ENCODE measurements at places on chromosomes 5 and 9. TPM values are rescaled to one million over a fixed set of nuclear protein-coding genes. Genes with fewer than 3 reads are reported as not detected.
A peak's percentile ranks its signal among the peaks of the same experiment; 100 is the strongest.

Gene FYB1
- not detected for total RNA-seq

Gene CCNJL
- total RNA-seq: 8.4 TPM

Gene MCTP1
- 2.9 TPM for total RNA-seq

Gene LRRC14B
- not detected for total RNA-seq

Gene ANXA1
- 1.1 TPM for total RNA-seq

Gene DTWD2
- total RNA-seq: 7.2 TPM

Gene RGS7BP
- 1.4 TPM for total RNA-seq

Gene TAF11L6
- total RNA-seq: not detected

Gene LHX6
- not detected for total RNA-seq

GRCh38 chr9:36424289-36425055, 24.4 kb upstream of the RNF38 start:
- DNase-seq: no peak
- H3K27me3 ChIP-seq: no peaks in the 10 kb centered on the region
- no peak overlapping the region for H3K4me3 ChIP-seq
- H3K4me1 ChIP-seq: peaks cover 35% of the 10 kb centered on the region
- peaks cover 19% of the 10 kb centered on the region for H3K36me3 ChIP-seq

DNA sequence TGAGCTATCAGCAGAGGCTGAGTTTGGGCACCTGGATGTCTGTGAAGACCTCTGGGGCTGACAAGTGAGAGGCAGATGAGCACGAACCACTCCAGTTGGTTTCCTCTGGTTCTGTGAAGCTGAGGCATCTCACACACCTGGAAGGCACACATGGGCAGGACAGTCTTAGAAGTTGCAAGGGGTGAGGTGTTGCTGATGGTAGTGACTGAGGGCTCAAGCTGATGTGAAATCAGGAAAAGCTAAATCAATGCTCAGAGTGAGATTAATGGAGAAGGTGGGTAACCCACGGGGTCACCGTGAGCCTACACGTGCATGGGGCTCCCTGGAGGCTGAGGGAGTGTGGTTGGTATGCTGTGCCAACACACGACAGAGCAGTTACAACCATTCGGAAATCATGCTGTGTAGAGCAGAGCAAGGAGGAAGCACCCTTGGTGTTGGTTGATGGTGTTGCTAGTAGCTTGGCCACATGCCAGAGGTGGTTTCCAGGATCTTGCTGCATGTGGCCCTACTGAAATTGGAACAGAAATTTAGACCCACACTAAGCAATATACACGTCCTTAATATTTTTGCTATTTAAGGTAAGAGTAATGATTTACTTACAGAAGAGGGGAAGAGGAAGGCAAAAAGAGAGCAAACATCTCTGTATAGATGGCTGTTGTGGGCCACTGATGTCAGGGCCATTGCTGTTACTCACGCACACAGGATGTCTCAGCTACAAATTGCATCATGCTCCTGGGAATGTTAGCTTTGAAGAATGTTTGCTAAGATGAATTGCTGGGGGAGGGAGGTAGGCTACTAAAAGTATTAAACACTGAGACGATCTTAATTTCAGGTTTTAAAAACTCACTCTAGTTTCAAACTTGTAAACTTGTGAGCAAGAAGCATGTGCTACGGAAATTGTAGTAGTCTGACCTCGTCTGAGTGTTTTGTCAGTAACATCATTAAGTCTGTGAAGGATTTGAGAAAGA, 170.5 kb downstream of the ARHGEF28 start:
- H3K27me3 ChIP-seq: no peaks in the 10 kb centered on the region
- H3K4me3 ChIP-seq: no peak overlapping the region
- no peak overlapping the region for H3K27ac ChIP-seq
- H3K36me3 ChIP-seq: no peaks in the 10 kb centered on the region
- DNase-seq: no peak

- no peak overlapping the region for H3K27ac ChIP-seq
- no peak overlapping the region for H3K4me3 ChIP-seq
- no peaks in the 10 kb centered on the region for H3K4me1 ChIP-seq
- DNase-seq: no peak
Measured at GRCh38 chr5:132500244-132500930, 9.8 kb upstream of the IRF1 start.

DNA sequence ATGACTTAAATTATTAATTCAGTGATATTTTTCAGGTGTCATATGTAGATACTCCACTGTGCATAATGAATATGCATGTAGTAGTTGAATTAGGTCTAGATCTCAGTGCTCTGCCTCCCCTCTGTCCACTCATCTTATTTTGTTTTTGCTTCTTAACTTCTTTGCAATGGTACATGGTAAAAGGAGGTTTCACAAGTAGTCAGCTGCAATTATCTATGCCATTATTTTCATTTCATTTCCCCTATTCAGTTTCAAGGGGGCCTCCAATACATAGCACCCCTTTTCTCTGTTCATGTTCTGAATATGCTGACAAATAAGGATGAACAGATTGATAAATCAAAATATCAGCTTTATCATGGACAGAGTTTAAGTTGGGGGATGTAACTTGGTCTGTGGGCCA, 511.6 kb upstream of the ZNF608 start:
- no peak for DNase-seq
- no peak overlapping the region for H3K27ac ChIP-seq
- H3K36me3 ChIP-seq: no peaks in the 10 kb centered on the region
- H3K27me3 ChIP-seq: no peaks in the 10 kb centered on the region

DNA sequence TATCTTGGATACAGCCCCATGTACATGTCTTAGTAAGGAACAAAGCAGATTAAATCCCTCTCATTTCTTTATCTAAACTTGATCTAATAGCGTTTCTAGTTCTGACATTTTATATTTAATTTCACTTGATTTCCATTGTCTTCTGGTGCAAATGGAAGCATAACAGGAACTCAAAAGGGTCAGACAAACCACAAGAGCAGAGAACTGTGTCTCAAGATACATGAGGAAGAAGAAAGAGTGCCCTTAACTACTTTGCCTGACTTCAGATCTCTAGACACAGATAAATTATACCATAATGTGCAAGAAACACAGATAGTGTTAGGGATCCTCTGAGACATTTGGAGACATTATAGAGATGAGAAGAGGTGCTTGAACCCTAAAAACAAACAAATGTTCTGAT, 20.7 kb upstream of the STX17 start:
- no peaks in the 10 kb centered on the region for H3K27me3 ChIP-seq
- H3K4me1 ChIP-seq: peaks cover 13% of the 10 kb centered on the region
- no peak overlapping the region for H3K27ac ChIP-seq

GRCh38 chr9:100427366-100428263, 672 bp downstream of the MSANTD3 start:
- peaks cover 21% of the 10 kb centered on the region for H3K4me1 ChIP-seq
- peak; percentile 82 for DNase-seq
- H3K27ac ChIP-seq: peak overlapping the region; percentile 69
- peak overlapping the region; percentile 99 for H3K4me3 ChIP-seq
- H3K27me3 ChIP-seq: no peaks in the 10 kb centered on the region

DNA sequence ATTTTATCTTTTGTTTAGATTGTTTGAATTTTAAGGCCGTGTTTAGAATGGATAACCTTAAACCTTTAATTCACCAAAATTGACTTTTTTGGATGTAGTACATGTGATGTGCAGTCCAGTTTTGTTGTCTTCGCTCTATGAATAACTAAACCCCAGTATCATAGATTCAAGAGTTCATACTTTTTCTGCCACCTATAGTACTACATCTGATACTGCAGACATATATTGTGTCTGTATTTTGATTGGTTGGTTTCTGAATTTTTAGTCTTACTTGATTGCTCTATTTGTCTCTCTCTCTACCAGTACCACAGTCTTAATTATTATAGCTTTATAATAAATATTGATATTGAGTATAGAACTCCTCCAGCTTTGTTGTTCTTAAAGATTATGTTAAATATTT, 58.1 kb downstream of the PPIP5K2 start:
- no peaks in the 10 kb centered on the region for H3K4me1 ChIP-seq
- no peaks in the 10 kb centered on the region for H3K27me3 ChIP-seq
- H3K36me3 ChIP-seq: peaks cover 12% of the 10 kb centered on the region
- no peak for DNase-seq

- no peaks in the 10 kb centered on the region for H3K36me3 ChIP-seq
- H3K27me3 ChIP-seq: no peaks in the 10 kb centered on the region
- no peak overlapping the region for H3K4me3 ChIP-seq
- no peak overlapping the region for H3K27ac ChIP-seq
- H3K4me1 ChIP-seq: no peaks in the 10 kb centered on the region
Measured at GRCh38 chr5:135632798-135633197, 54.0 kb upstream of the CXCL14 start.

DNA sequence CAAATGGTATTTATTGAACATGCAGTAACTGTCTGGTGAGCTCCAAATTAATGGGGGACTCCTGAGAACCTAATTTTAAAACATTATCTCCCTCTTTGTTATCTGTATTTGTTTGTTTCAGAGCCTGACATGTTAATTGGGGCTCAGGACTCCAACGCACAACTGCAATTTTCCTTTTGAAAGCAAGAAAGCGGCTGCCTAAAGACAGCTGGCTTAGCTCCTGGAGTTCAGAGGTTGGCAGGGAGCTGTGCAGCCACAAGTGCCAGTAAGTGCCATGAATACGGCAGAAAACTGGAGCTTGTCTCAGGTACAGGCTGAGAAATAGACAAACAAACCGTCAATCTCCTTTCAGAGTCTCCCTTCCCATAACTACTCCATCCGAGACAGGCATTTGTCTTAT, 80.9 kb downstream of the PPP2R2B start:
- peak overlapping the region; percentile 21 for H3K4me3 ChIP-seq
- no peaks in the 10 kb centered on the region for H3K36me3 ChIP-seq
- peak overlapping the region; percentile 91 for H3K27ac ChIP-seq
- peaks cover 78% of the 10 kb centered on the region for H3K4me1 ChIP-seq
- DNase-seq: peak; percentile 69

GRCh38 chr9:78396087-78396486, 99.2 kb downstream of the PSAT1 start:
- no peak overlapping the region for H3K4me3 ChIP-seq
- DNase-seq: no peak
- no peaks in the 10 kb centered on the region for H3K36me3 ChIP-seq
- H3K27ac ChIP-seq: no peak overlapping the region
- peaks cover 22% of the 10 kb centered on the region for H3K4me1 ChIP-seq
- no peaks in the 10 kb centered on the region for H3K27me3 ChIP-seq

DNA sequence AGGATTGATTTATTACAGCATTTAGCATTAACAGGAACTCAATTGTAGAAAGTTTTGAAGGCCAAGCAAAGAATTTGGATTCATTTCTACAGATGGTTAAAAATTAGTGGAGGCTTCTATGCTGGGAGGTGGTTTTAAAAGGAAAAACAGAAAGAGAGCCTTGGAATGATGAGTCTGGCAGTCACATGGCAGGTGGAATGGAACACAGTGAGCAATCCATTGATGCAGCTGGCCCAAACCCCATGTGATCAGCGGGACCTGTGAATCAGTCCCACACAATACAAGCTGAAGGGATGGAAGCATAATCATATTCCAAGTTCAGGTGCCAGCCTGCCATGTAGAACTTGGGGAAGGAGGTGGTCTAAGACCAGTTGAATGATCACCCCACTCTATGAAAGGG, 147.9 kb downstream of the PIP5K1B start:
- H3K4me3 ChIP-seq: no peak overlapping the region
- no peak for DNase-seq
- no peaks in the 10 kb centered on the region for H3K4me1 ChIP-seq
- H3K27ac ChIP-seq: no peak overlapping the region

GRCh38 chr5:38285226-38285625, 26.9 kb downstream of the EGFLAM start:
- H3K36me3 ChIP-seq: no peaks in the 10 kb centered on the region
- H3K27ac ChIP-seq: no peak overlapping the region
- DNase-seq: no peak
- no peaks in the 10 kb centered on the region for H3K27me3 ChIP-seq
- peaks cover 10% of the 10 kb centered on the region for H3K4me1 ChIP-seq

DNA sequence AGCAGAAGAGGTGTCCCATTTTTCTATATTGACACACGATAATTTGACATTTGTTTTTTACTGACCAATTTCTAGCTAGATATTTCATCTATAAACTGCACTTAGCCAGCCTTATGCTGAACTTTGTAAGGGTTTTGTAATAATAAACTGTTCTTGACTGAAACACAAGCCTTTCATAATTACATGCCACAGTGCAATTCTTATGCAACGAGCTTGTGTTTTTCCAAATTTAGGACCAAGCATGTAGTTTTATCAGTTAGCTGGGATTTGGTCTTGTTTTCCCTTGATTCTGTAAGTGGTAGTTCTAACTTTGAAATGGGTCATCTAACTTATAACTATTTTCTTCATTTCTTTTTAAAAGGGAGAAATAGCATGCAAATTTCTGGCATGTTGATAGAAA, 1.3 kb upstream of the LURAP1L start:
- no peak for DNase-seq
- H3K36me3 ChIP-seq: no peaks in the 10 kb centered on the region
- no peak overlapping the region for H3K4me3 ChIP-seq
- no peak overlapping the region for H3K27ac ChIP-seq

GRCh38 chr9:108671176-108671575, 184.6 kb downstream of the ACTL7B start:
- no peaks in the 10 kb centered on the region for H3K36me3 ChIP-seq
- no peaks in the 10 kb centered on the region for H3K4me1 ChIP-seq

DNA sequence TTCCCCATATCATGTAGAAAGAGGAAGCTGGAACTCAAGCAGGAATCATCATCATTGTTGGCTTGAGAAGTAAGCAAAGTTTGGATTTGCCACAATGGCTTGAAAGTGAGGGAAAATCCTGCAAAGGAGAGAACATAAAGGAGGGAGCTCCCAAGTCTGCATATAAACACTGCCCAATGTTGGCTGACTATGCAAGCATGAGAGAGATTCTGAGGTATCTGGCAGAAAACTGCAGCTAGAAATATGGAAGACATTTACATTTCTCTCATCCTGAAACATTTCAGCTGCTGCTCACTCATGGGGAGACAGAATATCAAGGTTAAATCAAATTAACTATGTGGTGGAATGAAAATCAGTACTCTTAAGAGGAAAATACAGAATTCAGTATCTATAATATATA, 415.6 kb upstream of the TNC start:
- H3K27me3 ChIP-seq: no peaks in the 10 kb centered on the region
- no peak overlapping the region for H3K27ac ChIP-seq
- H3K4me3 ChIP-seq: no peak overlapping the region
- H3K4me1 ChIP-seq: no peaks in the 10 kb centered on the region

DNA sequence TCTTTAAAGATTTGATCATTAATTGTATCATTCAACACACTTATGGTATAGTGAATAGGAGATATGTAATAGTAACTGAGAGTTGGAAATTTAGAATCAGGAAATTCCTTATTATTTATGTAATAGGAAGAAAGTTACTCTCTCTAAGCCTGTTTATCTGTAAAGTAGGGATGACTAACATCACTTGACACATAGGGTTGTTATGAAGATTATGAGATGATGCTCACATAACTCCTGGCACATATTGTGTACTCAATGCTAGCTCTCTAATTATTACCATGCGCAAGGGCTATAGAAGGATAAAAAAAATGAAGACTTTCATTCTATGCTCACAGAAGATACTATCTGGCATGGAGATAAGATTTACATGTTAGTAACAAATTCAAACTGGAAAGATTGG, 149.9 kb downstream of the ISOC1 start:
- DNase-seq: no peak
- no peak overlapping the region for H3K4me3 ChIP-seq
- no peaks in the 10 kb centered on the region for H3K36me3 ChIP-seq
- no peaks in the 10 kb centered on the region for H3K4me1 ChIP-seq
